Stimulated activated CD4-positive, alpha-beta T cell treated with anti-CD3 and anti-CD28 coated beads, Interleukin-1b, Interleukin-23, amount 100 ng/mL, for 24 hours (primary cell): ENCODE measurements at places on chromosomes 5 and 9.

GRCh38 chr5:6181871-6182270, 196.5 kb downstream of the MED10 start:
- DNase-seq, result no peak

GRCh38 chr5:171291371-171291770, 17.7 kb upstream of the TLX3 start:
- DNase-seq, result no peak

DNA sequence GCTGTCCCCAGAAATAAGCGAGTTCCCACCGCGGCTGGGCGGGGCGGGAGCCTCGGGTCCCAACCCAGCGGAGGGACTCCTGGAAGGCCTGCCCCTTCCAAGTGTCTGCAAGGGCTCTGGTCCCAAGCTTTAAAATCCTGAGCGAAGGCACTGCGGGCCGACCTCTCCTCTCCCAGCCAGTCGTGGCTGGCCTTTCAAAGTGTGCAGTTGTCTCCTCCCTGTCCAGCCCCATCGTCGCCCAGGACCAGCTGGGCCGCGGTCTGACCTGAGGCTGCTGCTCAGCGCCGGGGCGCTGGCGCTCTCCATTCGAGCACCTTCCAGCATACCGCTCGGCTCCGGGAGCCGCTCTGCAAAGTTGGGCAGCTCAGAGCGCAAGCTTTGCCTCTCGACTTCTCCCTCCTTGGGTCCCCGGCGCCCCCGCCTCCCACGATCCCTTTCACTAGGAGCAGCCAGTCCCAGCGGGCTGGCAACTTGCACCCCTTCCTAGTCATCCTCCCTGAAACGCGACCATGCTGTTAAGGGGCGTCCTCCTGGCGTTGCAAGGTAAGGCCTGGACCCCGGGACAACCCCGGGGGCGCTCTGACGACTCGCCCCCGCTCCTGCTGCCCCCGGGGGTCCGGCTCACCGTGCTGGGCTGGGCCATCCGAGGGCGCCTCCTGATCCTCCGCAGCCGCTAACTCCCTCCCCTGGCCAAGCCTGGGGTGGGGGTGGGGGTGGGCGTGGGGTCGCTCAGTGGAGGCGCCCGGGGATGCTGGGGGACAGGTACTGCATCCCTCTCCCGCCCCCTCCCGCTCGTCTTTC, at the start of gene MAMDC2:
MAMDC2 (plus strand) TSS at position 160 of the 801 bp plus-strand sequence; CDS start at position 510, 350 bp downstream.
- DNase-seq, result no peak

DNA sequence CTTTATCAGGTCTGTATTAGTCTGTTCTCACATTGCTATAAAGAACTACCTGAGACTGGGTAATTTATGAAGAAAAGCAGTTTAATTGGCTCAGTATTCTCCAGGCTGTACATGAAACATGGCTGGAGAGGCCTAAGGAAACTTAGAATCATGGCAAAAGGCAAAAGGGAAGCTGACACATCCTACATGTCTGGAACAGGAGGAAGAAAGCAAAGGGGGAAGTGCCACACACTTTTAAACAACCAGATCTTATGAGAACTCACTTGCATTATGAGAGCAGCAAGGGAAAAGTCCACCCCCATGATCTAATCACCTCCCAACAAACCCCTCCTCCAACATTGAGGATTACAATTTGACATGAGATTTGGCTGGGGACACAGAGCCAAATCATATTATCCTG, 132.1 kb downstream of the PCSK1 start:
- DNase-seq, result no peak

DNA sequence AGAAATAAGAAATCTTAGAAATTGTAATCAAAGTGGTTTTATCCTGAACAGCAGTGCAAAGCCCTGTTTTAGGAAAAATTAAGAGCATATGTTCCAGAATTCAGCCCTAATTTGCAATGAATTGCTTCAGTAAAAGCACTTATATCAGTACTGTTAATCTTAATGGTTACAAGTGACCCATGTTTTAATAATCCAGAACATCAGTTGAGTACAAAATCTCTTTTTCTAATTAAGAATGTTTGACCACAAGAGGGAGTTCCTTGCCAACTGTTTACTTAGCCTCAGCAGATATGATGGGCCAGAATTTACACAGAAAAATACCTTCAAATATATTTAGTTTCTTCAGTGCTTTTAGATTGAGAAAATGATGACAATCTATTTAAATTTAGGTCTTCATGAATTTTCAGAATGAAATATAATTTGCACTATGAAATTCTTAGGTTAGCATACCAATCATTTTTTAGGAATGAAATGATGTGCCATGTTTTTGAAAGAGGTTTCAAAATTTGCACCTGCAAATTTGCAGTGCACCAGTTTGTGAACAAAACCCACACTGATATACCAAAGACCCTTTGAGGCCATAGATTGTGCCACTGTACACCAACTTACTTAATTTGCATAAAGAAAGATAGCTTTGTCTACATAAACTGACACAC, 926.3 kb upstream of the ARRDC3 start:
- no peak for DNase-seq

GRCh38 chr5:54870271-54870670, 115.1 kb downstream of the ESM1 start:
- no peak for DNase-seq

- no peak for DNase-seq
These were observed 28.4 kb downstream of the NNT start for GRCh38 chr5:43631182-43631910.

DNA sequence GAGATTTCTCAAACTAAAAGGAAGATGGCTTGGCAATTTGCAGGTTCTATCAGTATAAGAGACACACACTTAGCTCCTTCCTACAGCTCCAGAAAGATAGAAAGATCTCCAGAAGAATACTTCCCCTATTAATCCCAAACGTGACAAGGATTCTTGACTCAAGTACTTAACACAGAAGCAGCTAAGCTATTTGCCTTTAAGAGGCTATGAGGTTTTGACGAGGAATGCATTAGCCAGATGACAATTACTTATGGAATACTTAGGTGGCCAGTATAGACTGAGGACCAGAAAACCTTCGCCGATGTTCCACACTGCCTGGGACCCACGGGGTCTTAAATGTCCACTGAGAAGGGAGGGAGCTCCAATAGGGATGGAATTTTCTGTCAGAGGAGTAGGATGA, 340.5 kb upstream of the KIF2A start:
- DNase-seq, result no peak

- DNase-seq, result no peak
These were observed 843.7 kb downstream of the EFNA5 start for GRCh38 chr5:106827061-106827460.

- no peak for DNase-seq
These were observed 117.8 kb downstream of the CCDC192 start for GRCh38 chr5:127820910-127821553.

DNA sequence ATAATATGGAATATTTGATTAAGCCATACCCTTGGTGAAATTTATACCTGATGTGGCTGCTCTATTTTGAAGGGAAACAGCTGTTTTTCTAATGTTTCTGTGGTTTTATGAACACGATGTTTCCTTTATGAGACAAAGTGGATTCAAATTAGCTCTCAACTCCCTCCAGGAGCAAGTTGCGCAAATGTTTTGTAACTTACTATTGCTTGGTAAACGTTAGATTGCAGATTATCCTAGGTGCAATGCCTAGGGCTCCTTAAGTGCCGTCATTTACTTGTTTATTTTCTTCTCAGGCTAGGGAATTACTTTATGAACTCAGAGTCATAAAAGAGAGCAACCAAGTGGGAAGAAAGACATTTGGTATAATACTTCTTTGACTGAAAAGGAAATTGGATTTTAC, 763.1 kb downstream of the TAF11L14 start:
- no peak for DNase-seq
